ENCODE measurements at places on chromosomes 11 and 22.

DNA sequence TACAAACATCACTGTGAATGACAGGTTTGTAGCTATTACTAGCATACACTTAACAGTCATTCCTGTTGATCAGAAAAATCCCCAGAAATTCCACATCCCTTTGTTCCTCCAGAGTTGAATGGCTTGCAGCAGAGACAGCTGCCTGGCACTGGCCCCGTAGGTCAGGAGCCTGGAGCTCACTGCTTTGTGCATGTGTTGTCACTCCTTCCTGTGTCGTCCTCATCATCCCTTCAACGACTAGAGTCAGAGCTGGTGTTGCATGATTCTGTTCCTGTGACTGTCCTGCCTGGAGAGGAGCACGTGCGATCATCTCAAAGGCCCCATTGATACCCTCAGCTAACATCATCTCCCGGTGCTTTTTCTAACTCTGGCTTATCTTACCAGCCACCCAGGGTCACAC is 58.3 kb downstream of the LDLRAD3 start:
- no peak for DNase-seq

DNA sequence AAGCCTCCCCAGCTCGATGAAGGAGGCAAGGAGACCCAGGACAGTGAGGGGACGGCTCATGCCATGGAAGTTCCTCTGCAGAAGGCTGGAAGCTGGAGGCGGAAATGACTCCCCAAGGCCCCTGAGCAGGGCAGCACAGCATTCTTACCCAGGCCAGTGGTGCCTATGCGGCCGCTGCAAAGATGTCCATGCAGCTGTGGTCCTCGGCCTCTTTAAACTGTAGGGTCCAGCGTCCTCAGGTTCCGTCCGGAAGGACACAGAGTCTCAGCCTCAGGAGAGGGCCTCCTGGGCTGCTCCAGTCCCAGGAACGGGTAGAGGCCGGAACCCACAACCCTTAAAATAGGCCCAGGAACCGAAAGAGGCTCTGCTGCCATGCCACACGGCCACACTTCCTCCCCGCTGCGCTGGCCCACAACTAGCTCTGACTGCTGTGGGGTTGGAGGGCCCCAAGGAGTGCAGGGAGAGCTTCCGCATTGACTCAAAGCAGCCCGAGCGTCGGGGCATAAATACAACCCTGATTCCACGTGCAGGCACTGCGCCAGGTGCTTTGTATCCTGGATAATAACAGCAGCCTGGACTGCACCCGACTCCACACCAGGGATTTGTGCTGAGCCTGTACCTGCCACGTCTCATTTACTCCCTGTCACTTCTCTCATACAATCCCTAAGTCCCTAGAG is 5.5 kb downstream of the KIAA0930 start:
- no peak for DNase-seq

- DNase-seq = peak; percentile 62
These were observed 158.8 kb downstream of the FAT3 start for GRCh38 chr11:92383430-92383829.

DNA sequence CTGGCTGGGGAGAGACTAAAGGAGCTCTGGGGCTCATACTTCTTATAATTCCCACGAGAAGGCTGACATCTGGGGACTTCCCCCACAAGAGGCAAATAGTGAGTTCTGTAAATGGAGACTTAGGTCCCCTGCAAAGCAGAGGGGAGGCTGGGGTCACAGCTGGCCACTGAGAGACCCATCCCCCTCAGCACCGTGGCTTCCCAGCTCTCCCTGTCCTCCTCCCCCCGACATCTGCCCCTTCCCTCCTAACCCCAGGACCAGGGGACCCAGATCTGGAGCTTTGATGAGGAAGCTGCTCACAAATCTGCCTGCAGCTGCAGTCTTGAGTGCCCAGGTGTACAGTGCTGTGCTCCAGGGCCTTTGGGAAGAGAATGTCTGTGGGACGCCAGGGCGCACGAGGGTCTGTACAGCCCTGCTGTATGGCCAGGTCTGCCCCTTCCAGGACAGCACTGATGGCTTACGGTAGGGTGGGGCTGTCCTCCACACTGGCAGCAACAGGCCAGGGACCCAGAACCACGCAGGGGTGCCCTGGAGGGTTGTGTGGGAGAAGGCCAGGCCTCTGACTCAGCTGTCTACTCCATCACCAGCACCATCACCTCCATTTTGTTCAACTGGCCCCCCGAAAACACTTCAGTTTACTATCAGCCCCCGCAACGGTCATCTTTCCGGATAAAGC is 1.1 kb downstream of the RGL4 start:
- no peak for DNase-seq

- no peak for DNase-seq
These were observed 20.9 kb downstream of the TSKU start for GRCh38 chr11:76803811-76804600.

GRCh38 chr11:15519124-15519791 is 404.5 kb downstream of the INSC start:
- DNase-seq = no peak

DNA sequence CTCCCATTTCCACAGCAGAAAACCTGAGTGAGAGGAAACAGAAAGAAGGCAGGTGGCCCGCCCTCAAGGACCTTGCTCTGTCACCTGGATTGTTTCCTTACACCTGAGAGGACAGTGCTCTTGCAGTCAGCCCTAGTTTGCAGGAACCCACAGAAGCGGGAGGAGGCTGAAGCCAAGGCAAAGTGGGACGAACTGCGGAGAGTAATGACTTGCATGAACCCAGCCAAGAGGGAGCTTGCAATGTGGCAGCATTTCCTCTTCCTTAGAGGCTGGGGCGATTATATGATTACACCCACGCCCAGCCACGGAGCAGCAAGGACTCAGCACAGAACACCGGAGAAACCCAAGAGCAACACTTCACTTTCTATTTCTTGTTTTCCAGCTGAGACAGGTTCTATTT is 102.6 kb downstream of the SPON1 start:
- DNase-seq = no peak

DNA sequence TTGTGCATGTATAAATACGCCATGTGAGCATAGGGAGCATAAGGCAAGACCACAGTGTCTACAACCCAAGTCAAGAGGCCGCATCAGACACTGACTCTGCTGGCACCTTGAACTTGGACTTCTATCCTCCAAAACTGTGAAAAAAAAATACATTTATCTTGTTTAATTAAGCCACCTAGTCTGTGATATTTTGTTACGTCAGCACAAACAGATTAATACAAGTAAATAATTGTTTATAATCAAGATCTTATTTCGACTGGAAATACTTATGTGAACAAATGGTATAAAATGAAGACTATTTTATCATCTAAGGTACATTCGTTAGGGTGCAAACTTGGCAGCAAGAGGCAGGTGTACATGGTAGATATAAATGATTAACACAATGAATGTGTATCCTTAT is 599.3 kb upstream of the LRRC4C start:
- no peak for DNase-seq

- DNase-seq = peak; percentile 52
These were observed 6.1 kb upstream of the STIM1 start for GRCh38 chr11:3849297-3849874.
